ENCODE measurements at places on chromosomes 2 and 18. TPM values are rescaled to one million over a fixed set of nuclear protein-coding genes. Genes with fewer than 3 reads are reported as not detected.
A peak's percentile ranks its signal among the peaks of the same experiment; 100 is the strongest.

Gene LMAN2L
- 9.4 TPM for total RNA-seq

Gene ANKRD39
- 32.2 TPM for total RNA-seq

Gene UNC80
- total RNA-seq, result not detected

Gene TGFA
- 0.42 TPM for total RNA-seq

Gene SCTR
- not detected for total RNA-seq

Gene CFAP221
- total RNA-seq, result not detected

DNA sequence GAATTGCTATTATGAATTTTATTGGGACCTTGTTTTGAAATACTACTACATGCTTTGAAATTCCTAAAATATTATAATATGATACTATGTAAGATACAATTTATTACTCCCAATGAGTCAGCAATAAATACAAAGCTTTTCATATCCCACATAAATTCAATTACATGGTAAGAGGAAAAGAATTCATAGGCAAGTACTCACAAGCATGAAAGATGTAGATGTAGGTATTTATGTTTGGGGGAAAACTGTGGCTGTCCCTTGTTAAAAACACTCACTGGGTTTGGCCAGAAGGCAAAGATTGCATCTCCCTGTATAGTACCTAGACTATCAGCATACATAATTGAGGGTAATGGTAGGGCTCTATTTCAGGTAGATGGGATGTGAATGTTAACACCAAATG lies 90.4 kb downstream of the MBD2 start:
- no peak overlapping the region for H3K4me3 ChIP-seq
- no peak overlapping the region for H3K27ac ChIP-seq

GRCh38 chr18:51191128-51191717 lies 6.3 kb downstream of the MEX3C start:
- peaks cover 82% of the 10 kb centered on the region for H3K4me1 ChIP-seq
- no peak overlapping the region for H3K4me3 ChIP-seq
- no peak overlapping the region for H3K27ac ChIP-seq
- H3K27me3 ChIP-seq, result no peaks in the 10 kb centered on the region
- peak; percentile 70 for DNase-seq

DNA sequence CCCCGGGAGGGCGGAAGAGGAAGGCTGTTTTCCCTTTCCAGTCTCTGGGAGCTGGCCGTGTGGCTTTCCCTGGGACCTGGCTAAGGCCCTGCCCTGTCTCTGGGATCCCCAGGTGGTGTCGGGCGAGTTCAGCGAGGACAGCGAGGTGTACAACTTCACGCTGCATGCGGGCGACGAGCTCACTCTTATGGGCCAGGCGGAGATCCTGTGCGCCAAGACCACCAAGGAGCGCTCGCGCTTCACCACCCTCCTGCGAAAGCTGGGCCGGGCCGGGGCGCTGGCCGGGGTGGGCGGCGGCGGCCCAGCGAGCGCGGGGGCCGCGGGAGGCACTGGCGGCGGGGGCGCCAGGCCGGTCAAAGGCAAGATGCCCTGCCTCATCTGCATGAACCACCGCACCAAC lies 11.2 kb downstream of the GAREM2 start:
- peak overlapping the region; percentile 63 for H3K4me3 ChIP-seq
- H3K36me3 ChIP-seq, result no peaks in the 10 kb centered on the region
- no peaks in the 10 kb centered on the region for H3K27me3 ChIP-seq
- H3K27ac ChIP-seq, result no peak overlapping the region

DNA sequence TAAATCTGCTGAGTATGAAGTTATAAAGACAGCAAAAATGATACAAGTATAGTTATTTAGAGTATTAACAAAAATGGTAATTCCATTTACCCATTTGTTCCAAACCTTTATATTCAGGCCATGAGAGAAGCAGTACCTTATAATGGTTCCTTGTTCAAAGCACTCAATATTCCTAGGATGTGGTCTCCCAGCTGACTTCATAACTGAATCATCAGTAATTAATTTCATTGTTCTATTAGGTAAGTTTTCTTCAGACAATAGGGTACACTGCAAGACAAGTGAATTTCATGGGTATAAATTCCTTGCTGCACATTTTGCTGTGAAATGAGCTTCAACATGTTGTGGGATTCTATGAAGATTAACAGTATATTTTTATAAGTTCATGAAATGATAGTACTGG lies 550.8 kb upstream of the ZEB2 start:
- H3K4me3 ChIP-seq, result no peak overlapping the region
- DNase-seq, result no peak
- no peak overlapping the region for H3K27ac ChIP-seq
- no peaks in the 10 kb centered on the region for H3K4me1 ChIP-seq

GRCh38 chr18:32674491-32674890 lies 98.3 kb downstream of the KLHL14 start:
- no peaks in the 10 kb centered on the region for H3K27me3 ChIP-seq
- no peaks in the 10 kb centered on the region for H3K4me1 ChIP-seq
- no peak overlapping the region for H3K27ac ChIP-seq

DNA sequence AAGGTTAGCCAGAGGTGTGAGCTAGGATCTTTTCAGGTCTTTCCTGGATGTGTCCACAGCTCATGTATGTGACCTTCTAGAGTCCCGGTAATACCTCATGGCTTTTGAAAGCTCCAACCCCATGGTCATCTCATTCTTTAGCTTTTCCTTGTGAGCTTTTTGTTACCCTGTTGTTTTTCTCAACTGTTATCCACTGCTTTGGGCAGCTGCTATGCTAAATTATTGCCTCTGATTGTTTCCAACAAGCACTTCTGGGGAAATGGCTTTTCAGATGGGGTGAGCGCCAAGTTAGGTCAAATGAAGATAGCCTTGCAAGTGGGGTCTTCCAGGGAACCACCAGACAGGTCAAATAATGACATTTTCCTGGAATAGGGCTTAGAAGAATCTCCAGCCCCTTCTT lies 27.9 kb downstream of the ME2 start:
- peaks cover 5% of the 10 kb centered on the region for H3K4me1 ChIP-seq
- H3K4me3 ChIP-seq, result no peak overlapping the region
- peaks cover 13% of the 10 kb centered on the region for H3K36me3 ChIP-seq
- no peaks in the 10 kb centered on the region for H3K27me3 ChIP-seq

- DNase-seq, result no peak
- no peak overlapping the region for H3K27ac ChIP-seq
- no peak overlapping the region for H3K4me3 ChIP-seq
- H3K27me3 ChIP-seq, result no peaks in the 10 kb centered on the region
- H3K4me1 ChIP-seq, result no peaks in the 10 kb centered on the region
- no peaks in the 10 kb centered on the region for H3K36me3 ChIP-seq
Observed at GRCh38 chr18:47501946-47502345, 250.5 kb upstream of the SKOR2 start.

DNA sequence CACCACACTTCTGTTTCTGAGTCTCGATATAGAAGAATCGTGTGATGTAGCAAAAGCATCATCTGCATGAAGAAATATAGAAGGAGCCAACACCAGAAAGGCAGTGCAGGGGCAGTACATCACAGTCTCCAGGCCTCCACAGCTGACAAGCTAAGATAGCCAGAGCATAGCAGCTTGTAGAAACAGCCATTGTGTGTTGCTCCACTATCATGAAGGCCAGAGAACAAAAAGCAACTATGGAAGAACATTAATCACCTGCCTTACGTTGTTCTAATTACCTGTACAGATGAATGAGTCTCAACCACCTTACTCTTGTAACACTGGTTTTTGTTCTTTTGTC lies 129.0 kb downstream of the RND3 start:
- no peaks in the 10 kb centered on the region for H3K36me3 ChIP-seq
- H3K4me3 ChIP-seq, result no peak overlapping the region
- H3K27ac ChIP-seq, result no peak overlapping the region
- no peak for DNase-seq

DNA sequence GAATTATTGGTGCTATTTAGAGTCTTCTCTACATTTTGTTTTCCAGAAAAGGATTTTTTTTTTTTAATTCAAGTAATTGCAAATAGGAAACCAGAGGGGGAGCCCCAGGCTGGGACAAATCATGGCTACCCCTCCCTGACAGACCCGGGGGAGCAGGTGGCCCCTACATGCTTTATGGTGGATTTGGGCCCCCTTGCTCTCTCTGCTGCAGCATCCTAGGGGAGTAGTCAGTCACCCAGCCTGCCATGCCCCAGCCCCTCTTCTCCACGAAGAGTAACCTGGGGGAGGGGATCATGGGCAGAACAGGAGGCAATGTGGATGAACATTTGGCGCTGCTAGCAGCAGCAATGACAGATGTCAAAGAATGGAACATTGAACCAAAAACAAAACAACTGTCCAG lies 4.6 kb downstream of the C2orf81 start:
- H3K36me3 ChIP-seq, result no peaks in the 10 kb centered on the region
- no peak overlapping the region for H3K27ac ChIP-seq
- H3K4me3 ChIP-seq, result no peak overlapping the region
- H3K27me3 ChIP-seq, result peaks cover 6% of the 10 kb centered on the region

- no peak overlapping the region for H3K27ac ChIP-seq
- no peak overlapping the region for H3K4me3 ChIP-seq
- DNase-seq, result no peak
- H3K4me1 ChIP-seq, result peaks cover 20% of the 10 kb centered on the region
Observed at GRCh38 chr2:46985512-46985911, 69.9 kb upstream of the MCFD2 start.

- no peaks in the 10 kb centered on the region for H3K27me3 ChIP-seq
- H3K36me3 ChIP-seq, result no peaks in the 10 kb centered on the region
- no peaks in the 10 kb centered on the region for H3K4me1 ChIP-seq
- DNase-seq, result no peak
- no peak overlapping the region for H3K4me3 ChIP-seq
Observed at GRCh38 chr2:23513872-23514793, 129.2 kb downstream of the KLHL29 start.

DNA sequence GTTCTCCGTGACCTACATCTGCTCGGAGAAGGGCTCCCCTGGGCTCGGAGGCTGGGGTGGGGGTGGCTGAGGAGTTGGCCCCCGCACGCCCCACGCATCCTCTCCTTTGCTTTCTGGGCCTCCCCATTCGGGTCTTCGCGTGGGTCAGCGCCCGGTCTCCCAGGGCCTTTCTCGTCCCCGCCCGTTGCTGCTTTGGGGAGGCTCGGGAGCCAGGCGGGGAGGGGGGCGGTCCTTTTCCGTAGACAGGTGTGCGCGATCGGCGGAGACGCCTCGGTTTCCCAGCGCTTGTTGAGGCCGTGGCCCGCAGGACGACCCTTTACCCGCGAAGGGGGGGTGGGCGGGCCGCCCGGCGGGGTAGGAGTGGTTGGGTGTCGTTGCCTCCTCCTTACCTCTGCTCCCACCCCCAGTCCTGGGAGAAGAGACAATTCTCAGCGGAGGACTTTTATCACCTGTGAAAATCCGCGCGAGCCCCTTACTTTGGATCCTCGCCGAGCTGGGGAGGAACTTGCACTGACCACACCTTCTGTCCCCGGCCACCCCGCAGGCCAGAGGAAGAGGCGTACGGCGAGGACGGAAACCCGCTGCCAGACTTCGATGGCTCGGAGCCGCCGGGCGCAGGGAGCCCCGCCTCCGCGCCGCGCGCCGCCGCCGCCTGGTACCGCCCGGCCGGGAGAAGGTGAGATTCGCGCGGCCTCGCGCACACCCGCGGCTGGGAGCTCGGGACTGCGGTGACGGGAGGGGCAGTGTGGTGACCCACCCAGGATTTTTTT lies 2.6 kb downstream of the ADCYAP1 start:
- H3K4me3 ChIP-seq, result no peak overlapping the region
- H3K36me3 ChIP-seq, result no peaks in the 10 kb centered on the region
- no peak for DNase-seq
- H3K27me3 ChIP-seq, result peaks cover 48% of the 10 kb centered on the region

DNA sequence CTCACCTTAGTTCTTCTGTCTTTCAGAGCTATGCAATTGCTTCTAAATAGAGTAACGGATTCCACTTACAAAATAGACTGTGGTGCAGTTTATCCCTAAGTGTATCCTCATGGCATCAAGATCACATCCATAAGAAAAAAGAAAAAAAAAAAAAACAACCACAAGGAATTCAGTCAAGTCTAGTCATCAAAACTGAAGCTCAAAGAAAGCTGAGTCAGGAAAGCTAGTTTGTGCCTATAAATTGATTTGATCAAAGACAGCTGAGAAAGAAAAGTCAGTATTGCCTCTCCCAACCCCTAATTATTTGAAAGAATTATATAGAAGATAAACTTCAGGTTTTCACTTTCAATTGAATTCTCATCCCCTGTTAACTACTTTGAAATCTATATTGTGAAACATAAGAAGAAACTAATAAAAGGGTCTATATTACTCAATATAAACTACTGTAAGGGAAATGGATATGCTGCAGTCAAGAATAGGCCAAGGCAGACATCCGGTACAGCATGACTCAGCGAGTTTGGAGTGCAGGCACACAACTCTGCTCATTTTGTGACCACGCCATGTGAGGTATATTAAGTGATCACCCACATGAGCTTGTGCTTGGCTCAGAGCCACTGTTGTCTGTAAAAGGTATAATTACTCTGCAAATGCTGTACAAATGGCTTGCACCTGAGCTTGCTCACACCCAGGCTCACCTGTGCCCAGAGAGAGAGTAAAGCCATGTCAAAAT lies 568.1 kb upstream of the CRIM1 start:
- H3K27ac ChIP-seq, result no peak overlapping the region
- no peaks in the 10 kb centered on the region for H3K27me3 ChIP-seq
- no peaks in the 10 kb centered on the region for H3K36me3 ChIP-seq
- H3K4me1 ChIP-seq, result no peaks in the 10 kb centered on the region
- no peak overlapping the region for H3K4me3 ChIP-seq
- no peak for DNase-seq

DNA sequence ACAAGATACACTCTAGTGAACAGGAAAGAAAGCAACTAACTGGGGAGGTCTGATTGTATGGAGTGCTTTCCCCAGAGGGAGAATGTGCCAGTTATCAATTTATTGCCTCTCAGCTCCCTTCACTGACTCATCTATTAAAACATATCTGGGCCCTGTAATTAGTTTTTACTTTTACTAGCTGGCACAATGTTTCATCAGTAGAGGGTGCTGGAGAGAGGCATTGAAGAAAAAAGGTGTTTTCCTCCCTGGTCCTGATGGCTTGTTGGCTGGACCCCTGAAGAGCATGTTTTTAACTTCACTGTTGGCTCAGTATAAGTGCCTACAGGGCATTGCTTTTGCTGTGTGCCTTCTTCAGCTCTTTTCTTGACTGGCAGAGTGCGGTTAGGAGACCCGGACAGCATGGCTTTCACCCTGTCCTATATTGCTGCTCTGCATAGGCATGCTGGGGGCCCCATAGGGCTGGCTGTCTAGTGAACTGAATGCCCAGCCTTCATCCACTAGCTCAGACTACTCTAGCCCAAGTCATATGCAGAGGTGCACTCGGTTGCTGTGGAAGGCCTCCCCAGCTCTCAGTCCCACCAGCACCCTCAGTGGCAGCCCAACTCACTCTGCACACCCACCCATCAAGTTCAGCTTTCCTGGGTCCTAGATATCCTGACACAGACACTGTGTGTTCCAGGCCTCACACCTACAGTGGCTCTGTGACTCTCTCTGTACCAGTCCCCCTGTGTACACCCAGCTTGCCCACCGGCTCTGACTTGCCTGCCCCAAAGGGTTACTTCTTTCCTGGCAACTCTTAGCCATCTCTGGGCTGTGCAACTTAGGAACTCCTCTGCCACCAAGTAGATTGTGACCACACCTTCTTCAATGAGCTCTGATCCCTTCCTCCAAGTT lies 62.3 kb upstream of the ACYP2 start:
- H3K27ac ChIP-seq, result no peak overlapping the region
- H3K4me1 ChIP-seq, result peaks cover 19% of the 10 kb centered on the region
- H3K27me3 ChIP-seq, result no peaks in the 10 kb centered on the region
- no peaks in the 10 kb centered on the region for H3K36me3 ChIP-seq
- H3K4me3 ChIP-seq, result no peak overlapping the region
